ENCODE measurements at places on chromosomes 3 and 15.

GRCh38 chr3:130800829-130801228, 54.2 kb upstream of the PIK3R4 start:
- DNase-seq: peak; percentile 4

DNA sequence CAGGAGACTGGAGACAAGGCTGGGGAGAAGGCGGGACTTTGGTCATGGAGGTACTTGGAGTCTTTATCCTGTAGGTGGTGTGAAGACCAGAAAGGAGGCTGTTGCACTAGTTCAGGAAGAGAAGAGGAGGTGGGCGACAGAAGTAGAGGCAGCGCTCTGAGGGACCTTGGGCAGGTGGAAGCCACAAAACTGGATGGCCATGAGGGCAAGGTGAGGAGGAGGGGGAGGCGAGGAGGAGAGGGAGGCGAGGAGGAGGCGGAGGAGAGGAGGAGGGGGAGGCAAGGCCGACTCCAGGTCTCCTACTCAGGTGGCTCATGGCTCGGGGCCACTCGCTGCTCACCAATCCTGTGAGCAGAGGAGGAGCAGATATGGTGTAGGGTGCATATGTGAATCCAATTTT, 125.6 kb downstream of the RPLP1 start:
- DNase-seq: no peak

- DNase-seq: no peak
These were observed 265.6 kb upstream of the ATP11B start for GRCh38 chr3:182527745-182528144.

- DNase-seq: no peak
These were observed 2.5 kb downstream of the ANP32A start for GRCh38 chr15:68818066-68818768.

DNA sequence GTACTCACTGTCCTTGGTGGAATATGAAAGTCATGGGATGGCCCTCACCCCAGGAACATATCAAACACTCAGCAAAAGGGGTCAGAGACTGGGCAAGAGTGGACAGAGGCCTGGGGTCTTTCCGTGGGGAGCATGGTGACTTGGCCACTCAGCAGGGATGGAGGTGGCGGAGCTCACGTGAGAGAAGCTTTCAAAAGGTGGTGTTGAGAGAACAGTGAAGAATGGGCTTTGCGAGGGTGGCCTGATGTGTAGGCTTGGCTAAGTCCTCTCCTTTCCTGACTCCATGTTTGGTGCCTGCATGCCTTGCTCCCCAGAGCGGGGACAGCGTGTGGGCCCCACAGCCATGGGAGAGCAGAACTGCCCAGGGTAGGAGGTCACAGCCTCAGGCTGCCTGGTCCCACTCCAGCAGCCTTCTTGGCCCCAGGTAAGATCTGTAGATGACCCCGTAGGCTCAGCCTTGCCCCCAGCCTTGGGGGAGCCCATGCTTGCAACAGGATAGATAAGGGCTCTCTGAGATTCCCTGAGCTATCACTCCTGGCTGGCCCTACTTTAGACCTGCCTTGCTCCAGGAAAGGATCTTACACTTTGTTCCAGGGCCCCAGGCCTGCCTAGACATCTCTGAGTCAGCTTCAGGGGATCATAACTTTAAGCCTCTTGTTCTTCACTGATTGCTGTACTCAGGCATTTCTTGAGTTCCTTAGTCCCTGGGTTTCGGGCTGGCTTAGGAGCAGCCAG, 17.0 kb downstream of the RPLP1 start:
- no peak for DNase-seq

GRCh38 chr15:40048211-40048792, 9.3 kb upstream of the SRP14 start:
- DNase-seq: no peak

- DNase-seq: peak; percentile 92
These were observed 15.7 kb downstream of the CIDEC start for GRCh38 chr3:9864200-9864927.
